Pericardium fibroblast (primary cell): ENCODE measurements at places on chromosomes 4 and X. TPM values are rescaled to one million over a fixed set of nuclear protein-coding genes. Genes with fewer than 3 reads are reported as not detected.

Gene VCX
- not detected in 2 replicates for total RNA-seq

Gene STOX2
- total RNA-seq: 0.23 and 0.26 TPM in 2 replicates

Gene ETNPPL
- not detected in 2 replicates for total RNA-seq

Gene KCNIP4
- total RNA-seq: not detected in 2 replicates

Gene PLRG1
- 39.6 and 41.6 TPM in 2 replicates for total RNA-seq

Gene INTU
- 1.5 TPM in 2 replicates for total RNA-seq

Gene TCEAL5
- not detected in 2 replicates for total RNA-seq

Gene PARM1
- 0.77 and 7.7 TPM in 2 replicates for total RNA-seq

Gene USP51
- 0.70 and 4.3 TPM in 2 replicates for total RNA-seq

Gene HELQ
- 7.6 and 8.9 TPM in 2 replicates for total RNA-seq

Gene ZMAT1
- not detected in 2 replicates for total RNA-seq

Gene NUP62CL
- total RNA-seq: not detected in 2 replicates

Gene ABLIM2
- total RNA-seq: 0.23 and 0.43 TPM in 2 replicates

Gene ADGRG2
- 0.82 and 1.0 TPM in 2 replicates for total RNA-seq

Gene CLGN
- total RNA-seq: 0.43 and 0.47 TPM in 2 replicates

Gene PDLIM3
- 11.3 and 179 TPM in 2 replicates for total RNA-seq

Gene TET2
- 3.3 and 5.4 TPM in 2 replicates for total RNA-seq

Gene SGMS2
- 42.8 and 82.3 TPM in 2 replicates for total RNA-seq

Gene GPC3
- 32.3 and 39.1 TPM in 2 replicates for total RNA-seq

Gene ETDA
- total RNA-seq: not detected in 2 replicates

Gene CYBB
- 0.12 TPM in 1 of 2 replicates, not detected in the other for total RNA-seq

Gene FAM9B
- total RNA-seq: not detected in 2 replicates

Gene NUDT11
- total RNA-seq: 7.4 and 13.5 TPM in 2 replicates

Gene SLC25A53
- total RNA-seq: 3.6 and 5.5 TPM in 2 replicates

Gene HTN1
- not detected in 2 replicates for total RNA-seq

Gene GPC4
- 3.3 and 3.5 TPM in 2 replicates for total RNA-seq

Gene ATP8A1
- 0.70 and 0.85 TPM in 2 replicates for total RNA-seq

Gene HPSE
- total RNA-seq: 3.7 and 13.0 TPM in 2 replicates

Gene RGN
- total RNA-seq: not detected in 2 replicates

Gene PIR
- 24.7 and 30.8 TPM in 2 replicates for total RNA-seq

Gene NFKB1
- 19.3 and 19.7 TPM in 2 replicates for total RNA-seq

Gene TXK
- not detected in 2 replicates for total RNA-seq

Gene HSFX2
- 0.68 TPM in 1 of 2 replicates, not detected in the other for total RNA-seq

Gene THOC2
- 39.8 and 58.2 TPM in 2 replicates for total RNA-seq

Gene F9
- not detected in 2 replicates for total RNA-seq

Gene TRIM75
- total RNA-seq: not detected in 2 replicates
